ENCODE measurements at places on chromosomes 13 and 19.

DNA sequence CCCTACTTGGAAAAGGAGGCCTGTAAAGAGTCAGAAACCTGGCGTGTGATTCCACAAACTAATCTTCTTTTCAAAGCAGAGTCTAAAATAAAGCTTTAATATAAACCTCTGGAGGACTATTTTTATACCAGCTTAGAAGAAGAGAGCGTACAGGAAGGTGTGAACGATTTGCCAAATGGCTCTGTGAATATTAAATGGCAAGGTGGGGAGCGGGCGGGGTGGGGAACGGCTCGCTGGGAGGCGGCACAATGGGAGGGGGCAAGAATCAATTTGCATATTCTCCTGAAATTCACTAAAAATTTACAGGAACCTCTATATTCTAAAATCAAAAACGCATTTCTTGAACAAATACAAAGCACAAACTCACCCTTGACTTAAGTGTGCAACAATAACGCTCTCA is 982 bp downstream of the ZNF780B start:
- no peak for DNase-seq

GRCh38 chr19:46697204-46697960 is 19.5 kb downstream of the PRKD2 start:
- no peak for DNase-seq

GRCh38 chr13:41137241-41137640 is 4.6 kb upstream of the KBTBD6 start:
- no peak for DNase-seq

DNA sequence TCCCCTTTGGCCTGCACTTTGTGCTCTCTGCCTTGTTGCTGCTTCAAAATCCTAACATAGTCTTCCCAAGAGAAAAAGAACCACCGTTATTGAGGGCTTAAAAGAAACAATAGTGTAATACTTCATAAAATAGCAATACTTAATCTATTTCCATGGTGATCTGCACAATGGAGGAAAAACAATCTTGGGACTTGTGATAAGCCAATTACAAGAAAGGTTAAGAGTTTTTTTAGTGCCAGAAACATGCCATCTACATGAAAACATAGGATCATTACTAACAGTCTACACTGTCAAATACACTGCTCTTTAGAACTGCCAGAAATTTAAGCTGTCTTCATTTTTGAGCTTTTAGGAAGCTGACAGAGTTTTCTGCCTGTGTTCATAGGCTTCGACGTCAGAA is 54.1 kb upstream of the MAB21L1 start:
- no peak for DNase-seq

GRCh38 chr13:23634897-23635296 is 64.7 kb downstream of the TNFRSF19 start:
- DNase-seq = no peak

- DNase-seq = no peak
Measured at GRCh38 chr19:2249880-2250765, 1.0 kb downstream of the AMH start.

- no peak for DNase-seq
Measured at GRCh38 chr13:112774829-112775565, 85.2 kb downstream of the ATP11A start.

- DNase-seq = peak; percentile 87
Measured at GRCh38 chr19:12933287-12934072, at the start of gene FARSA. FARSA (minus strand) TSS chr19:12933711; CDS start chr19:12933696, 15 bp downstream.

DNA sequence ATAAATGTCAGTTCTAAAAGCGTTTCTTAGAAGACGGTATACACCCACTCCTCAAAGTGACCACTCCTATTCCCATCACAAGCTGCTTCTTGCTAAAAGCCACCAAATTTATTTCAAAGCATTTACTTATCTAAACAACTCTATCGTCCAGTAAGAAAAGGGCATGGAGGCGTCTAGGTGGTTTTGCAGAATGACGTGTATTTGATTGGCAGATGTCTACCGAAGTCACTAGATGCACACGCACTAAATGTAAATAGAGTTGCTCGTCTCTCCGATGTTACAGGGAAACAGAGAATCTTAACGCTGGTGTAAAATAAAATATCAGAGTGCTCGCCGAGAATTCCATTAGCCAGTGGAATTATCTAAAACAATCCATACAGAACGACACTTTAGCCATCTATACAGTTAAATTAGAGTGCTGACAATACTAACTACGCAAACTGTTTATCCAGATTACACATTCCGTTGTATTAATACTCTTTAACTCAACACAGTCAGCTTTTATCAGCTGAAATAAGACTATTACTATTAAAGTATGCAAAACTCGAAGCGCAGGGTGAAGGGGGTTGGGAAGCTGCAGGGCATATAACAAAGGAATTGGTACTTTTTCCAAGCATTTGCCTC is 1.9 kb downstream of the KLF12 start:
- no peak for DNase-seq

- DNase-seq = no peak
Measured at GRCh38 chr19:2294687-2295335, 12.8 kb upstream of the PEAK3 start.

- no peak for DNase-seq
Measured at GRCh38 chr13:50267066-50267465, 251.8 kb downstream of the KCNRG start.

- DNase-seq = no peak
Measured at GRCh38 chr19:32188921-32189320, 156.5 kb upstream of the ZNF507 start.

DNA sequence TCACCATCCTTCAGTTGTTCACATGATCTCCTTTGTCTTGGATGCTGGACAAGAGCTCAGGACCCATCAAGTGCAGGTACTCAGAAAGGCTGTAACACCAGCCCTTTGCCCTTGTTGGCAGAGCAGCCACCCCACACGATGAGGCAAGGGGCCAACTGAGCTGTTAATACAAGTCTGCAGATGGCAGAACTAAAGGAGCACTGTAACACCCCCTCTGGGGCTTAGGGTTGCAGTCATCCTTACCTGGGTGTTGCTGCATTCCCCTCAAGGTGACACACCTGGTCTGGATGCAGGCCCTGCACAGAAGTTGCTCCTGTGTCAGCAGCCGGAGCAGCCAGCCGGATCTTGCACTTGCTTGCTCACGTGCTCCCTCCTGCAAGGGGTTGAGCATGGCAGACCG is 52.0 kb downstream of the STARD13 start:
- no peak for DNase-seq

DNA sequence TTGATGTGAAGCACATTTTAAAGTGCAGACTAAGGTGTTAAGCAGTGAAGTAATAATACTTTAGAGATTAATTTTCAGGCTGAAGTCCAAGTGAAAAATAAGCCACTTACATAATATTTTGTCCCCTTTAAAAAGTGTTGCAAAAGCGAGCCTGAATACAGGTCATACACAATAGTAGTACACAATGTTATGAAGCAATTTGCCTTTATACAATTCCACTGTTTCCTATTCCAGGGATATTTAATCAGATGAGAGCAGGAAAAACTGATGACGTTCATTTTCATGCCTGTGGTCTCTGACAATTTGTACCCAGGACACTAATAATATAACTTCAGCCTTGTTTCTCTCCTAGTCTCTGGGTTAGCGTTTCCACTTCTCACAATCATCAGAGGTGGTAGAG is 916.7 kb downstream of the PCDH9 start:
- no peak for DNase-seq

- peak; percentile 36 for DNase-seq
Measured at GRCh38 chr19:35963514-35963913, 27.3 kb downstream of the LRFN3 start.

DNA sequence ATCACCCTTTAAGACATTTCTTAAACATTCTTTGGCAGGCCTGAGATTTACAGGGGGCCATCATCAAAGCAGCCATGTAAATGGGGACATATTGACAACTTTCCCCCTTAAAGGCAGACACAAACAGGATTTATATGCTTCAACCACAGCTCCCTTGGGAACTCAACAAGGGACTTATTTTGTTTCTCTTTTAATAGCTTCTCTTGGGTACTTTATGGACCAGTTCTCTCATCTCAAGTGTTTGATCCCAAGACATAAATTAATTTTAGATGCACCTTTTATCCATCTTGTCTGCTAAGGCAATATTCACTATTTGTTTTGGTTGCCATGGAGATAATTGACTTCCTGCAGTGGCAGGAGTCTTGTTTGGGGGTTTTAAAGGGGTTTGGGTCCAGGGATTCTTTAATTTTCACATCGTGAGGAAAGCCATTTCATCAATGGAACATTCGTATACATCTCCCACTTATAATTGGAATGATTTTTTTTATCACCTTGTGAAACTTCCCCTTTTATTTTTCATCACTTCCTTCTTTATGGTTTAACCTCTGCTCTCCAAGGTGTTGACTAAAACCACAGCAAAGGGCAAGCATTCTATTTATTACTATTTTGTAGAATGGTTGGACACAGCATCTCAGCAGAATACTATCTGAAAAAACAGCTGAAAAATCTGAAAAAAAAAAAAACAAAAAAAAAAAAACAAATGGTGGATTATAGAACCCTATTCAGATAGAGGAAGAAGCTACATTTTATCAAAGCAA is 726.0 kb downstream of the DIAPH3 start:
- DNase-seq = no peak

- no peak for DNase-seq
Measured at GRCh38 chr19:10789866-10790265, 46.1 kb downstream of the TMED1 start.

DNA sequence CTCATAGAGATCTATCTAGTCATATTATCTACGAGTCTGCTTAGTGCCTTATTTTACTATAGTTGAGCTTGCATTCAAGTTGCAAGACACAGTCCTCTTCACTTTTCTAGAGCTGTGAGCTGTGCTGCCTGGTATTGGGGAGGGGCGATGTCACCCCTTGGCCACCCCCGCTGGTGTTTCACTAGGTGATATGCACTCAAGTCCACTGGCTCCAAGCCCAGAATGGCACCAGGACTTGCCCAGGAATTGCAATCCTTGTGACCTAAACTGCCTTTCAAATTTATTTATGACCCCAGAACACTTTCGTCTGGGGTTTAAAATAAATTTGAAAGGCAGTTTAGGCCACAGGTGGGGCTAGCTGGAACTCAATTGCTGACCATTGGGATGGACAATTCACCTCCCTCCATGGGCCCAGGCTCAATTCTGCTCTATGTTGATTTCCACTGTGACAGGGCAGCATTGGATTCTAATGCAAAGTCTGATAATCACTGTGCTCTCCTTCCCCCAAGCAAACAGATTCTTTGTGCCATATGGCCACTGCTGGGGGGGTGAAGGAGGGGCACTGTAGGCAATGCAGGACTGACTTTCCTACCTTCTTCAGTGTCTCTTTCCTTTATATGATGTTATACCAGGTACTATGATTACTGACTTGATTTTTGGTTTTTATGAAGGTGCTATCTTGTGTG is 1244.2 kb upstream of the MIR17HG start:
- no peak for DNase-seq

- no peak for DNase-seq
Measured at GRCh38 chr13:48400850-48401291, 12.0 kb downstream of the LPAR6 start.

GRCh38 chr13:56752636-56753035 is 388.1 kb upstream of the PRR20A start:
- DNase-seq = no peak

DNA sequence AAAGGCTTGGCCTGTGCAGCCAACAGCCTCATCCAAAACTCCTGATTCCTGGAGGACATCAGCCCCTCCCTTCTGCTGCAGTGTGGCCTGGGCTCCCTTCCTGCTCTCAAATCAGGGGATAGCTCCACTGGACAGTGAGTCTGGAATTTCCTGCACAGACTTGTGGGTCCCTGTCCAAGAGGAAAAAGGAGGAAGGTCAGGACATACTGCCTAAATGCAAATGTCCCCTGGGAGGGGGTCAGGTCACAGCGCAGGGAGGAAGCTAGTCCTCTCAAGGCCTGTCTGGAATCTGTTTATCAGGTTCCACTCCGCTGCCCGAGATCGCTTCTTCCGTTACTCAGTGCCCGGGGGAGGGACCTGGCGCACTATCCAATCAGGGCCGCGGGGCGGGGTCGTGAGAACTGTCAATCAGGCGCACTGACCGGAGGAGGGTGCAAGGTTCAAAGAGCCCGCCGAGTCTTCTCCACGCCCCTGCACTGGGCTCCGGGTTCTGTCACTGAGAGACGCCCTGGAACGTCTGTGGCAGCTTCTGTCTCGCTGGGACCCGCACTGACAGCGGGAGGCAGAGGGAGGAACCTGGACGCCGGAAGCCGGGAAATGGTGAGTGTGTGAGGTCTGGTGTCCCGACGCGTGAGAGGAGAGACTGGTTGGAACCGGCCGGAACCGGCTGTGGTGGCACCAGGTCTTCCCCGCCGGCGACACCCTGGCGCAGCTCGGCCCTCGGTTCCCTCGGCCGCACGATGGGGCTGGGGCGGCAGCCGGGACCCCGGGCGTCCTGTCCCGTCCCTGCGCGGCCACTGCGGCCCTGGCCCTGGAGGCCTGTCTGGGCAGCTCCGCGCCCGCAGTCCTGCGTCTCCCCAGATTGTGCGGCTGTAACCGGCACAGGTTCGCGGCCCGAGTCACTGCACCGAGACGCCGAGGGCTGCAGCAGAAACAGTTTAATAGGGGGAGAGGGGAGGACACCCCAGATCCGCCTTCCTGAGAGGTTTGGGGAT is at the start of gene ZNF441:
TSS of gene ZNF441 (plus strand) at position 404 of the 995 bp plus-strand sequence. CDS start at position 598, 194 bp downstream.
- DNase-seq = peak; percentile 95

DNA sequence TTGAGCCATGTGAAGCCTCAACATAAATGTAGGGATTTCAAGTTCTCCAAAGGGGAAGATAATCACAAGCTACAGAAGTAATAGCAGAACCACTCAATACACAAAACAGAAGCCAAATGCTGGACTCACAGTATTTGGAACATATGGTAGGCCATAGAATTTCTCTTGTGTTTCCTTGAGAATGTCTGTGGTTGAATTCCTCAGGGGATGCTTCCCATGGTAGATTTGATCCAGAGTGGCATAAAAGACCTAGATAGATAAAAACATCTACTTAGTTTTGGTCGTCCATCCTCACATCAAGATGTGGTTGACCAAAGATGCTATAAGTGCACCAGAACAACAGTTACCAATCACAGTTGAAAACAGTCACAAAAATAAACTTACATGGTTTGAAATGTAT is 83.4 kb downstream of the MIPEP start:
- no peak for DNase-seq

DNA sequence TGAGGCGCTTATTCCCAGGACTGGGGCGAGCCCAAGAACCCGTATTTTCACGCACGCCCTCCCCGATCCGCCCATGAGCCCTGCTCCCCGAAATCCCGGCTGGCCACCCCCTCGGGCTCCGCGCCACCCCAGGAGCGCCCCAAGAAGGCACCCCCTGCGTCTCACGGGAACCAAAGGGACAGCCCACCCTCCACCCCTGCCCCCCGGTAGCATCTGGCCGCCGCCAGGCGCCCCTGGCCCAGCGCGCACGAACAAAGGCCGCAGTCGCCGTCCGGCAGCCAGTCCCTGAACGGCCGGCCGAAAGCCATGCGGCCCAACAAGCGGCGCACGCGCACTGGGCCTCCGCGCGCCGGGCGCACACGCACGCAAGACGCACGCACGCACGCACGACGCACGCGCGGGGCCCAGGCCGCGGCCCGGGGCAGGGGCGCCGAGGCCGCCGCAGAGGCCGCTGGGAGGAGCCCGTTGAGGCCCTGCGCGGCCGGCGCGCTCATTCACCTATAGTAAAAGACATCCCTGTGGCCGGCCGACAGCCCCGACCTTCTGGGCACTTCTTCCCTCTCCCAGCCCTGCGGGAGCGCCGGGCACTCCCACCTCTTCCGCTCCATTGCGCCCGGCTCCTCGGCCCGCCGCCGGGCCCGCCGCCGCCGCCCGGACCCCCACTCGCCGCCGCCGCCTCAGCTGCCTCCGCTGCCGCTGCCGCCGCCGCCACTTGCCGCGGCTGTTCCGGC is 476 bp downstream of the MBD3 start:
- peak; percentile 84 for DNase-seq

Data from stimulated activated CD4-positive, alpha-beta T cell treated with anti-CD3 and anti-CD28 coated beads, Interleukin-4, amount 100 ng/mL, for 1 hour (primary cell).